BJ (cell line): ENCODE measurements at places on chromosomes 5 and 9. TPM values are rescaled to one million over a fixed set of nuclear protein-coding genes. Genes with fewer than 3 reads are reported as not detected.

DNA sequence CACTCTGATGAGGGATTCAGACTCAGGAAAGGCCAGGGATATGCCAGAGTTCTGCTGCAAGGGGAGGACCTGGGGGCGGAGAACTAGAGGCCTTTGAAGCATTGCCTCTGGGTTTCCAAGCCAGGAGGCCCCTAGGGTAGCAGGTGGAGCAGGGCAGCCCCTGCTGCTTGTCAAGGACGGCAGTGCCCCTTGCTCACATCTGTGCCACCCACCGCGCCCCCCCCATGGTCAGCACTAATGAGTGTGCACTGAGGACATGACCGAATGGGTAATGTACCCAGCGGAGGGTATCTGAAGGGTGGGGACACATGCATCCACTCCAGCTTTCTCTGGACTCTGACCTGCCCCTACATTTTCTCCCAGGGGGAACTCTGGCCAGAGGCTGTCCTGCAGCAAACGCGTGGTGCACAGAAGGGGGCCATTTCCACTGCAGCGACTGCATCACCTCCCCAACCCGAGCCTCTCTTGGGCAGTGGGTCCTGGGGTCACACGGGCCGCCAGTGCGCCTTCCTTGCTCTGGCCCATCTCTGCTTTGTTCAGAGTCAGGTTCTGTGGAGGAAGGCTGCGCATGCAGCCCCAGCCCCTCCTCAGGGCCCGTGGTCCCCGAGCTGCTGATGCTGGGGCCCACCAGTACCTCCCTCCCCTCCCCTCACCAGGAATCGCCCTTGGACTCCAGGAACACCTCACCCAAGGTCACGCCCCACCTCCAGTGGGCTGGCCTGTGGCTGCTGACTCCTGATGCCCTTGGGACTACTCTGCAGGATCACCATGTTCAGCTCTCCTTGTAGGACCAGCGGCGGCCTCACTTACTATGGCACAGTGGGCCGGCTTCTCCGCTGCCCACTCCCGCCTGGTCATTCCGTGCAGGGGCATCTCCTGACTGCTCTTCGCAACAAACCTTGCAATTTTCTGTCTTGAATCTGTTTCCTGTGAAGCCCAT, 31.2 kb downstream of the STC2 start:
- DNase-seq, result no peak

Gene SLC9A3
- polyA plus RNA-seq, result 0.98 and 1.2 TPM in 2 replicates

DNA sequence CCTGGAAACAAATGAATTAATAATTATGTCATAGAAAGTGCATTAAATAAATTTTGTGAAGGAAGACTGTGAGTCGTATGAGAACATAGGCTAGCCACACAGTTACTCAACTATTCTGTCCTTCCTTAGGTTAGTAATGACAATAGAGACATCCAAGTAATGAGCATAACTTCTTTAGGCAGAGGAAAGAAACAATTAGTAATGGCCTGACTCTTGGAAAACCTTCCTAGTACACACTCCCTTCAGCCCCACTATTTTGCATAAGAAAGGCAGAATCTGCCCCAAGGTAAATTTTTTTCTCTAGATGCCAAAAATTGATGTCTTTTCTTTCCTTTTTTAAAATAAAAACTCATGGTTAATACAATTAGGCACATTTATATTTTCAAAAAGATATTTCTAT, 1619.0 kb upstream of the WWC1 start:
- DNase-seq, result no peak

Gene GPSM1
- 19.2 and 33.1 TPM in 2 replicates for polyA plus RNA-seq

DNA sequence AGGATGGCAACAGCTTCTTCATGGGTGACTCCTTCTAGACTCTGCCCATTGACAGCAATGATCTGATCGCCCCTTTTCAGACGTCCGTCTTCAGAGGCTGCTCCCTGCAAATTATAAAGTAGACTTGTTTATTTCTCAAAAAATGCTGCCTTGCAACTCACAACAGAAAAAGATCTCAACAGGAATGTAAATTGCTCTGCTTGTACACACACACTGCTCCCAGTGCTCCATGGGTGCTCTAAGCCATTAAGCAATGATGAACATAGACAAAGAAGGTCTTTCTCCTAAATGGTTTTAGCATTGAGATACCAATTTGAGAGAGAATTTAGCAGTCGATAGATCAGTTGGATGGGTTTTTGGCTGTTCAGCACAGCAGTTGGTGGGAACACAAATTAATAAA, 172.5 kb downstream of the MPDZ start:
- no peak for DNase-seq

Gene MEGF10
- polyA plus RNA-seq, result not detected in 2 replicates

- no peak for DNase-seq
Measured at GRCh38 chr9:9214066-9214465, 1398.7 kb downstream of the PTPRD start.

Gene HACD4
- 4.3 and 8.6 TPM in 2 replicates for polyA plus RNA-seq

GRCh38 chr9:83570359-83570758, 32.2 kb upstream of the FRMD3 start:
- DNase-seq, result no peak

Gene TMOD1
- 0.06 and 0.15 TPM in 2 replicates for polyA plus RNA-seq

DNA sequence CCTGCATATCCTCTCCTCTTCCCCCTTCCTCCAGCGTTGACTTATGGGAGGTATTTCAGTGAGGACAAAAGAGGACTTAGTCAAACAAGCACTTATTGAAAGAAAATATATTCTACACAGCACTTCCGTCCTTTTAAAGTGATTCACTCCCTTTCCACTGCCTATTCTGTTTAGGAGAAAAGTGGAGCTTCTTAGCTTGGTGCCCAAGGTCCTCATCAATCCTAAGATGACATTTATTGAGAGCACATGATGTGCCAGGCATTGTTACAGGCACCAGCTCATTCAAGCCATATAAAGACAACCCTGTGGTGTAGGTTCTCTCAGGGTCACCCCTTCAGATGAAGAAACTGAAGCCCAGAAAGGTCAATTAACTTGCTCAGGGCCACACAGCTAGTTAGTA, 95.9 kb downstream of the KCNIP1 start:
- DNase-seq, result no peak

Gene AGTPBP1
- 2.5 and 6.6 TPM in 2 replicates for polyA plus RNA-seq

- DNase-seq, result no peak
Measured at GRCh38 chr9:6433410-6433809, 20.4 kb downstream of the UHRF2 start.

DNA sequence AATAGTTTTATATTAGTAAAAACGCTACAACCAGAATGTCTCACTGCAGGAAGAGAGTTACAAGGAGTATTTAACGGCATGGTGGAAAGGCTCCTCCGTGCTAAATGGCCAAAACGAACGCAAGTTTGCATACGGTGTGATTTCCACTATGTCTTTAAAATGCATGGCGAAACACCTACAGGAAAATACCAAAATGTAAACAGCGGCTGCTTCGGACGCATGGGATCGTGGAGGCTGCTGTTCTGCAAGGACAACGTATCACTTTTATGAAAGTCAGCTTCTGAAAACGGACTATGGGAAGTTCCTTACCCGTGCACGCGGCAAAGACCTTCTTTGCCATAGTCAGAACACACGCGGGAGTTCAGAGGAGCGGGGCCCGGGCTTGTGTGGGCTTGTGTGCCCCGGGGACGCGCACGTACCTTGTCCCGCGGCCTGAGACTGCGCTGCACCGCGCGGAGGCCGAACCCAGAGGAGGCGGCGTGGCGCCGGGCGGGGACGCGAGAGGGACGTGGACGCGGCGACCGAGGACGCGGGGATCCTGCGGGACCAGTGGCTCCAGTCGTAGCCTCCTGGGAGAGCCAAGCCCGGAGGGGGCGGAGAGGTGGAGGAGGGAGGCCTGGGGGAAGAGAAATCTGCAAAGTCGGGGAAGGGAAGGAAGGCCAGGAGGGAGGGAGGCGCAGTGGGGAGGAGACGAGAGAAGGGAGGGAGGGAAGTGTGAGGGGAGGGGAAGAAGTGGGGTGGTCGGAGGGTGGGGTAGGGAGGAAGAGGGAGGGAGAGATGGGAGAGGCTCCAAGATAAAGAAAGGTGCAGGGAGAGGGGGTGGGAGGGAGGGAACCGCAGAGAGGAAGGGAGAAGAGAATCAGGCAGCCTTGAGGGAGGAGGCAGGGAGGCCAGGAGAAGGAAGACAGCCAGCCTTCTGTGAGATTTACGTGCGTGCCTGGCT, at the start of gene CMBL:
Gene CMBL, minus strand, starts transcription at position 697 of the 943 bp plus-strand sequence. CDS start 17,140 bp downstream, outside the sequence.
- DNase-seq, result no peak

Gene C9orf153
- polyA plus RNA-seq, result 0.09 TPM in 1 of 2 replicates, not detected in the other
